ENCODE measurements at places on chromosomes 2 and 18.

- no peak for DNase-seq
Measured at GRCh38 chr2:230016844-230017243, 51.9 kb downstream of the SLC16A14 start.

DNA sequence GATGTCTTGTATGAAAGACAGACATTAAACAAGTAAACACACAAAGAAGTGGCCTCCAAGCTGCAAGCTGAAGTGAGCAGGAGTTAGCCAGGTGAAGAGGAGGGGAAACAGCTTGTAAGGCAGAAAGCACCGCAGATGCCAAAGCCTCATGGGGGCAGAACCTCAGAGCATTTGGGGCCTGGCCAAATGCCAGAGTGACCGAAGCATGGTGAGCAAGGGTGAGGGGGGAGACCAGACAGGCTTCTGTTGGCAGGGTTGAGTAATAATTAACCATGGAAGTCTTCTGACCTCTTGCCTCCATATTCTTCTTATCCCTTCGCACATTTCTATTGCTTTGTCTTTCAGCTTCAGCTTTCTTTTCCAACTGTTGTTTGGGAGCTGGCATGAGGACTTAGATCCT, 5.6 kb downstream of the QPCT start:
- no peak for DNase-seq

DNA sequence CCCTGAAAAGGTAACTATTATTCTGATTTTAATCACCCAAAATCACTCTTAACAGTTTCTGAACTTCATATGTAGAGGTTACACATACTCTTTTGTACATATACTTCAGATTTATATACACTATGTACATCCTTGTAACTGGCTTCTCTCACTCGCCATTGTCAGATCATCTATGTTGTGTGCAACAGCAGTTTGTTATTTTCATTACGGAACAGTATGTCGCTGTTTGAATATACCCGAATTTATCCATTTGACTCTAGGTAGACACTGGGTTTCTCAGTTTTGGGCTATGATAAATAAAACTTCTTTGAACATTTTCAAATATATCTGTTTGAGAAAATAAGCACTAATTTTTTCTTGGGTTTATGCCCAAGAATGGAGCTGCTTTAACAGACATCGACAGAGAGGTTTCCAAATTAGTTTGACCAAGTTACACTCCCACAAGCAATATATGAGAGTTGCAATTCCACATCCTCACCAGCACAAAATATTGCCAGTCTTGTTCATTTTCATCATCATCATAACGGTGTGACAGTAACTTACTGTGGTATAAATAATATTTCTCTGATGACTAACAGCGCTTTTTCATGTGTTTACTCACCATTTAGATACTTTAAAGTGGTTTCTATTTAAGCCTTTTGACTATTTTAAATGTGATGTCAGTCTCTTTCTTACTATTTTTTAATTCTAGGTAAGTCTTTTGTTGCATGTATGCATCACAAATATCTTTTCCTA, 80.9 kb downstream of the SMC6 start:
- DNase-seq = no peak

GRCh38 chr2:232349946-232350635, 28.5 kb upstream of the ALPP start:
- DNase-seq = no peak

- no peak for DNase-seq
Measured at GRCh38 chr2:63882395-63883105, 40.9 kb downstream of the UGP2 start.

GRCh38 chr2:198006733-198007132, 202.3 kb downstream of the PLCL1 start:
- no peak for DNase-seq

DNA sequence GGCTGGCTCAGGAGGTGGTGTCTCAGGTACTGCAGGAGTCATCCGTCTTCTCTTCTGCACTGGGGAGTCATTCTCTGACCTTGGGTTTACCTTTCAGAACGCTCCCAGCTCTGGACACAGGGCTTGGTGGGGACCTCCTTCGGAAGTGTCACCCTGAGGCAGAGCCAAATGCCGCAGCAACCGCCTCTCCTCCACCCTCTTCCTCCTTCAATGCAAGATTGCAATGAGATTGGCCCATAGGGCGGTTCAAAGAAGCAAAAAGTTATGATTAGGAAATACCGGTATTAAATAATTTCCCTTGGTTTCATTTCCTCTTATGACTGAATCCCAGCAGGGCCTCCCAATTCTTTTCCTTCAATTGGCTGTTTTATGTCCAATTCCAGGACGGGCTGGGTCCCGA, 178.8 kb downstream of the ACKR3 start:
- DNase-seq = no peak

DNA sequence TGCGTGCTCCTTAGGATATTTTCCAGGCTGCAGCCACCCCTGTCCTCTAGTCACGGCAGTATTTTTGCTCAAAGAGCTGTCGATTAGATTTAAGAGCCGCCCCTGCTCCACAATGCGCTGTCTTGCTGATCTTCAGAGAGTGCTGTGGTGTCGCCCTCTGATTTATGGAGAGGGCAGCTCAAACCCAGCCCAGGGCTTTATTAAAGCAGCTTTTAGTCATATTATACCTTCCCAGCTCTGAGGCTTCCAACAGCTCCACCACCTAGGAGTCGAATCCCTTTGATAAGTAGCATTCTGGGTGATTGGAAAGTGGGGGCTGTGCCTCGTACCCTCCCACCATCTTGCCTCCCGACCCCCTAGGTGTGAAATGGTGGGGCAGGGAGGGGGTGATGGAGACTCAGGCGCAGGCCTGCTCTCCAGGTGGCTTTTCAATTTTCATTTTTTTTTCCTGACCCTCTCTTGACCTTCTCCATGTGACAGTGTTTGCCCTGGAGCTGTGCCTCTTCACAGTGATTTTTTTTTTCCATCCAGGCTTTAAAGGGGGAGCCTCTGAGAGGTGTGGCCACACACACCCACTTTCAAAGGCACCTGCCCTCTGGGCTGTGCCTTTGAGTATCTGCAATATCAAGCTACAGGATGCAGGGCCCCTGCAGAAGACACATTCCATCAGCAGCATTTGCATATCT, 53.1 kb upstream of the NRP2 start:
- DNase-seq = no peak

GRCh38 chr2:157808421-157808820, 67.7 kb downstream of the ACVR1 start:
- DNase-seq = no peak

- DNase-seq = no peak
Measured at GRCh38 chr18:49911427-49911826, 98.1 kb upstream of the ACAA2 start.

DNA sequence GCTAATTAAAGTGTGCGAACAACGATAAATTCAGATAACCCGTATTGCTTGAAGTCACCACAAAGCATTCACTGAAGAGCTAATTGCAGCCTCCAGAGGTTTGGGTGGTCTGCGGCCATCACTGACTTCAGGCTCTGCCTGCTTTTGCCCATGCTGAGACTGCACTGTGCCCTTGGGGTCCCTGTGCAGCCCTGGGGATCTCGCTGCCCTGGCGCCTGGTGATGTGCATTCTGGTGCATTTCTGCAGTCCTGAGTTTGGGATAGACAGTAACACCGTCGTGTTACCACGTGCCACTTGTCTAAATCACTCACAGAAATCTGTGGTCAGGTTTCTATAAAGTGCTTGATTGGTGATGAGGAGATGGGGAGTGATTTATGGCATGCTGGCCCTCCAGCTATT, 27.6 kb downstream of the LDLRAD4 start:
- DNase-seq = no peak

- DNase-seq = no peak
Measured at GRCh38 chr2:86557836-86558235, 5.4 kb downstream of the CHMP3 start.

- DNase-seq = no peak
Measured at GRCh38 chr2:60504049-60504448, 49.4 kb downstream of the BCL11A start.

DNA sequence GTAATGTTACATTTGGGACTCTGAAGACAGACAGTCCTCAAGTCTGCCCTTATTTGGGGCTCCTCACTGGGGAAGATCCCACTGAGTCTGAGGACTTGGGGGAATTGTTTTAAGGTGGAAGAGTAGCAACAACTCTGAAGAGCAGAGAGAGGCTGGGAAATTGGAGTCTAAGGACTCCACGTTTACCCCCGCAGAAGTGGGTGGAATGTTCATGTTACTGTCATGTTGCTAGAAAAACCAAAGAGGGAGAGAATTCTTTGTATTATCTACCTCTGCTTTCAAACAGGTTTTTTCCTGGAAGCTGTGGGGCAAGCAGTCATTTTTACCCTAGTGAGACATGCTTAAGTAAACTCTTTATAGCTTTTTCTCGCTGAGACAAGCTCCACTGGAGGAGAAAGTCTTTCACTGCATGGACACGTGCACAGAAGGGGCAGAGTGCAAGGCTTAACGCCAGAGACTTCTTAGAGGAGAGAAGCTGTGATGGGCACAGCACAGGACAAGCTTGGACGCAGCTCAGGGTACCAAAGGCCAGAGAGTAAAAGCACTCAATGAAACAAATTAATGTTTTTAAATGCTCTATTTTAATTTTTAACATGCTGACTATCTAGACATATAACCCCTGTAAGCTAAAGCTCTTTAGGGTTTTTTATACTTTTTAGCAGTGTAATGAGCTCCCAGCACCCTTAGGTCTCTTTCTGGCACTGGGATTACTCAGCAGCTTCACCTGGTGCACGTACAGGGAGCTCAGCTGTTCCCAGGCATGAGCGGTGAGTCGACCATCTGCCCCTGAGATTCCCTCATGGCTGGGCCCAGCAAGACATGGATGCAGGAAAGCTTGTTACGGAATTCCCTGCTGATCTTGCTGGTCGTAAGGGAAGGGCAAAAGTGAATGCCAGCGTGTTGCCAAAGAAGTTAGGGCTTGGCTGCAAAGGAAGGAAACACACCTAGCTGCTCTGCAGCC, 54.5 kb upstream of the BIN1 start:
- DNase-seq = no peak

DNA sequence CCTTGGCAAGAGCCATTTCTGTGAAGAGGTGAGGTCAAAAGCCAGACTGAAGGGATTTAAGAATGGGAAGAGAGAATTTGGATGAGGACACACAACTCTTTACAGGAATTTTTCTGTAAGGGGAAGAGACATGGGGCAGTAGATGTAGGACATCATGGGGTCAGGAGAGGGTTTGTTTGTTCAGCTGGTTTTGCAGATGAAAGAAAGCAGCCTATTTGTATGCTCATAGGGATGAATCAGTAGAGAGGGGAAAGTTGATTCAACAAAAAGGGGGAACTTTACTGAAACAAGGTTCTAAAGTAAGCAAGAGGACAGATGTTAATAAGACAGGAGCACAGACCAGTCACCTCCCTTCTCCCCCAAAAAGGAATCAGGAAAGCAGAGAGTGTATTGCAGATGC, 11.2 kb downstream of the SCG2 start:
- no peak for DNase-seq

GRCh38 chr2:74399785-74400184, 19.7 kb upstream of the DCTN1 start:
- no peak for DNase-seq

DNA sequence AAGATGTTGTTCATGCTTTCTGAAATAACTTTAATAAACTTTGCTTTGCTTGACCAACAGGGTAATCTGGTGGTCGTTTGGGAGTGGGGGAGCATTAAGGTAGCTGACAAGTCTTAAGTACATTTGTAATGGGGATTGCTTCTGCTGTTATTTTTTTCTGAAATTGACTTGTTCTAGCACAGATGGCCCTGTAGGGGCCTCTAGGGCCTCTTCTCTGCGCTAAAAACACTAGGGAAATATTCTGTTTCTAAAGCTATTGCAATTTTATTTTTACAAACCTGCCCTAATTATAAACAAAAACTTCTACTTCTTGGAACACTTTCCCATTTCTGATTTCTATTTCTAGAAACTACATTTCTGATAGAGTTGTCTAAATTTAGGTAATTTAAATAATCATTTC, 191.3 kb upstream of the KCNJ3 start:
- DNase-seq = no peak

DNA sequence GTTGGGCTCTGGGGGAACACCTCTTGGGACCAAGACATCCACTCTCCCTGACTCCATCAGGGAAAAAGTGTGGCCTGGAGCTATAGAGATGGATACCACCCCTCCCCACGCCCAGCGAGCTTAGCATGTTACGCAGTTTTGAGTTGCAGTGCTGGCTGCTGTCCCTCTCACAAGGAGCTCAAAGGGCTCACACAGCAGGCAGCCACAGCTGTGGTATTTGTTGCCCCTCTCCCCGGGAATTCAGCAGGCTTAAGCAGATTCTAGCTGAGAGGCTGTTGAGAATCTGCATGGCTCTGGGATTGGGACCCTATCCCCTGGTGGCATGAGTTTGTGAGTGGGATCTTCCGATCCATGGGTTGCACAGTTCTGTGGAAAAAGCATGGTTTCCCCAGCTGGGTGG, 673.1 kb upstream of the FSHR start:
- DNase-seq = no peak

- no peak for DNase-seq
Measured at GRCh38 chr2:58636872-58637271, 395.7 kb upstream of the FANCL start.

DNA sequence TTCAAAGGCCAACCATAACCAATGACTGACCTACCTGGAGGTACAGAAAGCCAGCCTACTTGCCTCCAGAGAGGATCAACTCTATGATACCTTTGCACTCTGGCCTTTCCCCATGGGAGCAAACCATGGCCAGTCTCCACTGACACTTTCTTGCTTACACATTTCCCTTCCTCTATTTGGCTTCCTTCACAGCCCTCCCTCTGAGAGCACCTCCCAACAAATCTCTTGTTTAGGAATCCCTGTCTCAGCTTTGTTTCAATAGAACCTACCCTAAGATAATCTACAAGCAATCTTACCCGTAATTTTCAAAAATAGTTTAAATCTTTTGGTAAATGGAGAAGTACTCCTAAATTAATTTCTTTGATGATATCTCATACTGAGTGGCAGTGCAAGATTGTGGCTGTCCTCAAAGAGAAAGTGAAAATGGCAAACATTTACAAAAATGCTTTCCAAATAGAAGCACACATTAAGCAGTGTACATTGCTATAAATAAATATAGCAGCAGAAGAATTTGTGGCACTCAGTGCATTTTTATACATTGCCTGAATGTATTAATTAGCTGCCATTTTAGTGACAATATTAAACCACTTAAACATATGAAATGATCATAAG, 140.6 kb downstream of the CCDC148 start:
- DNase-seq = no peak

DNA sequence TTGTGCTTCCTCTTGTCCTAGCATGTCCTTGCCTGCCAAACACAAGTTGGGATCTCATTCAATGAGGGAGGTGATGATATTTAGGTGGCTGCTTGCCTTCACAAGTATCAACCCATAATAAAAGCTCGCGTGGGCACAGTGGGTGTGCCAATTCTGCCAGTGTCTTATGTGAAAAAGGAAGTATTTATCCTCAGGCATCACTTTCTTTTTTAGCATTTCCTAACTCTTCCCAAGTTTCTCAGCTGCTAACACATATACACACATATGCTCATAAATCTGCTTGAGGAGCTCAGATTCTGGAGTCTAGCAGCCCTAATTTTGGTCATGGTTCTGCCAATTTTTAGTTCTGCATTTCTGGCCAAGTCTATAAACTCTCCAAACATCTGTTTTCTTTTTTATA, 319.5 kb upstream of the HNMT start:
- DNase-seq = no peak
